ENCODE measurements at places on chromosomes 6 and 20. TPM values are rescaled to one million over a fixed set of nuclear protein-coding genes. Genes with fewer than 3 reads are reported as not detected.

- DNase-seq = peak; percentile 14
Measured at GRCh38 chr6:113732384-113732966, 124.7 kb upstream of the MARCKS start.

GRCh38 chr20:44182135-44182765 lies 4.7 kb downstream of the JPH2 start:
- DNase-seq = no peak

DNA sequence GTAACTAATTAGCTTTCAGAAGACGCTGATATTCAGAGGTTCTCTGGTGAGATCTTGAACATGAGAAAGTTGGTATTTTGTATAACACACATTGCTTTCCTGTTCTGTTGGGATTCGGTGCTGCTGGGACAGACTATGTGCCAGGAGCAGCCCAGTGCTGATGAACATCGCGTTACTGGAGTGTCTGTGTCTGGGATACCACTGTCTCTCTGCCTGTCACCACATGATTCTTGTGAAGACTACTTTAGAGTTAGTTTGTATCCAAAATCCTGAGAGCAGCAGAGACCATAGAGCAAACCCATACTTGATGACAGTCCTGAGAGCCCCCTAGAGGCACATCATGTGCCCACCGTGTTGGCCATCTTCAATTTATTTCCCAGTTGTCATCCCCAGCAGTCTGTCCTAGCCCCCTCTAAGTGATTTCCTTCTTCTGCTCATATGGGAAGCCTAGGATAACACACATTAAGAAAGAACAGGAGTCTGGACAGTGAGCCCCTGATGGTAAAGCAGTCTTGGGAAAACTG lies 41.8 kb upstream of the TINAG start:
- DNase-seq = no peak

DNA sequence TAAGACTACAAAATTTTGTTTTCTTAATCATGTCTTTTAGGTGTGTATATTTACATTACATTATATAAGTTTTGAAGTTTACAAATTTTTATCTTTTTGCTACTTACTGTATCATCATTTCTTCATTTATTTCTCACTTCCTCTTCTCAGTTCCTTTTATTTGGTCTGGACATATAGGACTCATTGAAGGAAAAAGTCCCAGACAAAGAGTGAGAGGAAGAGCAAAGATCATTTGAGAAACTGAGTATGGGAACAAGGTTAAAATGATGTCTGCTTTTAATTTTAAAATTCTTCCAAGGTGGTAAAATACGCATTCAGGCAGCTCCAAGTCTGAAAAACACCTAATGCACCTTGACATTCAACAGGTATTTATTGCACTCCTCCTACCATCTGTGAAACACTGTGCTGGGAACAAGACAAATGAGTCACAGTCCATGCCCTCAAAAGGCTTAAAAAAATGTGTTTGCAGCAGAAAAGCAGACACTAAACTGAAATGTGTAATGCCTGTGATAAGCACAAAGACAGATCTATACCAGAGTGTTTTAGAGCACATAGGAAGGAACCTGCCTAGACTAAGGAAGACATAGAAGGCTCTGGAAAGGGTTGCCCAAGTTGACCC lies 63.2 kb downstream of the PKIB start:
- DNase-seq = no peak

DNA sequence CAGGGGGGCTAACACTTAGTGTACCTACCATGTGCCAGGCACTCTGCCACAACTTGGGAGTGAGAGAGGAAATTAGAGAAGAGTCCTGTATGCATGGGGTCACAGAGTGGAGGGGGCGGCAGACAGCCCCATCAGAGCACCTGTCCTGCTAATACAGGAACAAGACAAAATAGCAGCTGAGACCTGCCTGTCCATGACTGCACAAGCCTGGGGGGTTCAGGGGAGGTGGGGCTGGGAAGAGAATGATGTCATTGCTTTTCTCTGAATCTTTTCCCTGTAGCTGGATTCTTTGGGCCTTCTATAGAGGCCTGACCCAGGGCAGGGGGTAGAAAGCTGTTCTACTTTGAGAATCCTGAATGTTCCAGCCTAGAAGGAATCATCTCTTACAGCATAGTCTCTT lies 37.4 kb downstream of the FOXP4 start:
- no peak for DNase-seq

DNA sequence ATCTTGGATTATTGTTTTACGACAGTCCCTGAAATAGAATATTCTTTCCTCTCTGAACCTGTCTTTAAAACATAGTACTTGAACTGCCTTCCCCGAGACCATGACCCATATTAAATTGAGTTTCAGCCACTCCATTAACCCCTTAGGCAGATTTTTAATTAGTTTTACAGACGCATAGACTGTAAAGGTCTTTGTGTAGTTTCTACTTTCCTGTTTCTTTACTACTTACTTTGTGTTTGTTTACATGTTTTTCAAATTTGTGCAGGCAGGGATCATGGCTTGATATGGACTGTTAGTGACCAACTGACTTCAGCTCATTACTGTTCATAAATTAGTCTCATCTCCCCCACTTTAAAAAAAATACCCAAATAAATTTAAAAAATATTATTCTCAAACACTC lies 53.8 kb downstream of the FYN start:
- DNase-seq = no peak

DNA sequence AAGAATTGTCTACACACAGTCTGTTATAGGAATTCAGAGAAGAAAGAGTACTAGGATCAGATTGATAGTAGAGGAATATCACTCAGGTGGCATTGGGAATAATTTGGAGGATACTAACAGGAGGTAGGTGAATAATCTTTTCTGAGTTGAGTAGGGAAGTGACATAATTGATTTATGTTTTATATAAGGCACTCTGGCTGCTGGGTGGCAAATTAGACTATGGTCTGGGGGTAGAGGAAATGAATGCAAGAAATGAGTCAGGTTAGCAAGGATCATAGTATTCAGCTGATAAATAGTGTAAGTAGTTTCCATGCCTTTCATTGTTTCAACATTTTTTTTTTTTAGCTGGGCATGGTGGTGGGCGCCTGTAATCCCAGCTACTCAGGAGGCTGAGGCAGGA lies 113.3 kb downstream of the CDKAL1 start:
- no peak for DNase-seq

DNA sequence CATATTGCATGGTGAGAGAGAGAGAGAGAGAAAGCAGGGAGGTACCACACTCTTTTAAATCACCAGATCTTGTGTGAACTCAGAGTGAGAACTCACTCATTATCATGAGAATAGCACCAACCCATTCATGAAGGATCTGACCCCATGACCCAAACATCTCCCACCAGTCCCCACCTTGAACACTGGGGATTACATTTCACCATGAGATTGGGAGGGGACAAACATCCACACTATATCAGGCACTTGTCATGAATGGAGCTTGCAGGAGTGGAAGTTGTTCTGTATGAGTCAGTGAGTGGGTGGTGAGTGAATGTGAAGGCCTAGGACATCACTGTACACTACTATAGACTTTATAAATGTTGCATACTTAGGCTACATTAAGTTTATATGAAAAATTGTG lies 47.7 kb upstream of the RNF182 start:
- peak; percentile 71 for DNase-seq

GRCh38 chr6:34319471-34319885 lies 70.7 kb upstream of the SMIM29 start:
- DNase-seq = no peak

- no peak for DNase-seq
Measured at GRCh38 chr6:136304410-136304809, 14.8 kb upstream of the BCLAF1 start.

- no peak for DNase-seq
Measured at GRCh38 chr6:118558464-118559217, 10.5 kb downstream of the PLN start.

The PTPN1 gene
- 37.1 TPM for polyA plus RNA-seq

DNA sequence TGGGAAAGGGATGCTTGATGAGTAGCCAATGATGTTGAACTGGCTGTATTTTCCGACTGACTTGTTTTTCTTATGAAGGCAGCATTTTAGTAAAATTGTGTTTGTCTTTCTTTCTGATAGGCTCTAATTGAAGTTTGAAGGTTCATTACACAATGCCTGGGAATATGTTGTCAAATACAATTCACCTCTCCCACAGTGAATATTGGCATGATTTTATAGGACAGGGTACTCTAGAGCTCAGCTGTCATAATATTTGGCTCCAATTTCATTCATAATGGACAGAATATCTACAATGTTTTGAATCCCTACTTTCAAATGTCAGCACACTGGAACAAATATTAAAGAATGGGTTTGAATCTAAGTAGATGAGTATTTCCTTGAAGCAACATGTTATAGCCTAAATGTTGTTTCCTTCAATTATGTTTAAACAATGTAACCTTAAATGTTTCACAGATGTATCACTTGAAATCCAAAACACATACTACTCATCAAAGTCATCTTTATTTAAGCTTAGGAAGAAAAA lies 81.4 kb downstream of the LAMA2 start:
- no peak for DNase-seq

All from IMR-90 (cell line).